Subcutaneous preadipocyte (primary cell): ENCODE measurements at places on chromosomes 2 and 18. TPM values are rescaled to one million over a fixed set of nuclear protein-coding genes. Genes with fewer than 3 reads are reported as not detected.

PRSS56 gene
- not detected in 2 replicates for total RNA-seq

PLCL1 gene
- 0.20 and 0.37 TPM in 2 replicates for total RNA-seq

TMEM150A gene
- 8.6 and 9.6 TPM in 2 replicates for total RNA-seq

NUP35 gene
- total RNA-seq, result 15.8 and 27.8 TPM in 2 replicates

RAB27B gene
- total RNA-seq, result 8.5 and 28.7 TPM in 2 replicates

ATP6V1C2 gene
- total RNA-seq, result under 0.01 TPM in 2 replicates

TCF23 gene
- not detected in 2 replicates for total RNA-seq

PARD6G gene
- 0.59 and 1.1 TPM in 2 replicates for total RNA-seq

C2orf72 gene
- total RNA-seq, result 0.20 and 0.37 TPM in 2 replicates

PROM2 gene
- 0.20 and 0.37 TPM in 2 replicates for total RNA-seq

FAHD2B gene
- total RNA-seq, result 3.5 and 5.1 TPM in 2 replicates

REG1B gene
- not detected in 2 replicates for total RNA-seq

CNDP2 gene
- 24.6 and 31.1 TPM in 2 replicates for total RNA-seq

NLRC4 gene
- total RNA-seq, result not detected in 2 replicates

UCN gene
- total RNA-seq, result 0.59 and 0.73 TPM in 2 replicates

HJURP gene
- total RNA-seq, result 15.1 and 34.6 TPM in 2 replicates

DSG1 gene
- not detected in 2 replicates for total RNA-seq

TLX2 gene
- under 0.01 TPM in 1 of 2 replicates, not detected in the other for total RNA-seq

SNED1 gene
- total RNA-seq, result 154 and 391 TPM in 2 replicates

RPRM gene
- not detected in 2 replicates for total RNA-seq

MBP gene
- 18.8 and 26.5 TPM in 2 replicates for total RNA-seq

LDLRAD4 gene
- 0.39 and 0.73 TPM in 2 replicates for total RNA-seq

ASB18 gene
- not detected in 2 replicates for total RNA-seq

ANKRD30B gene
- total RNA-seq, result 0.20 TPM in 1 of 2 replicates, not detected in the other

STPG4 gene
- total RNA-seq, result under 0.01 and 0.20 TPM in 2 replicates

TWIST2 gene
- total RNA-seq, result 113 and 115 TPM in 2 replicates

FAM237A gene
- not detected in 2 replicates for total RNA-seq

CNGA3 gene
- total RNA-seq, result under 0.01 TPM in 2 replicates

TUBA4B gene
- total RNA-seq, result not detected in 2 replicates

CCDC195 gene
- total RNA-seq, result not detected in 2 replicates

DYSF gene
- under 0.01 and 0.20 TPM in 2 replicates for total RNA-seq

CGREF1 gene
- total RNA-seq, result 7.2 and 14.3 TPM in 2 replicates

PIEZO2 gene
- under 0.01 TPM in 1 of 2 replicates, not detected in the other for total RNA-seq

ACMSD gene
- not detected in 2 replicates for total RNA-seq

IL1A gene
- total RNA-seq, result not detected in 2 replicates

ANO7 gene
- total RNA-seq, result 0.73 and 0.78 TPM in 2 replicates

OST4 gene
- 193 and 258 TPM in 2 replicates for total RNA-seq

MTCL1 gene
- total RNA-seq, result 21.3 and 37.3 TPM in 2 replicates

CREG2 gene
- total RNA-seq, result under 0.01 and 0.78 TPM in 2 replicates

NEU2 gene
- not detected in 2 replicates for total RNA-seq

SLC23A3 gene
- 0.73 and 1.8 TPM in 2 replicates for total RNA-seq

CCDC74A gene
- 5.9 and 6.6 TPM in 2 replicates for total RNA-seq

REEP1 gene
- under 0.01 and 0.20 TPM in 2 replicates for total RNA-seq

RFX8 gene
- 38.2 and 46.7 TPM in 2 replicates for total RNA-seq

FIGN gene
- total RNA-seq, result 1.1 and 1.6 TPM in 2 replicates

CAMKMT gene
- 9.6 and 10.8 TPM in 2 replicates for total RNA-seq

SERPINB10 gene
- total RNA-seq, result 0.20 TPM in 1 of 2 replicates, not detected in the other
